NCI-H510A treated with DMSO at 0.1 percent for 48 hours (cell line): ENCODE measurements at places on chromosomes 2 and 18.

GRCh38 chr2:227849906-227850305, 21.5 kb upstream of the DAW1 start:
- no peak for DNase-seq

GRCh38 chr18:76363436-76364120, 131.5 kb downstream of the ZNF516 start:
- DNase-seq = no peak

- DNase-seq = peak; percentile 7
Observed at GRCh38 chr2:67476809-67477790, 80.0 kb downstream of the ETAA1 start.

GRCh38 chr2:215825707-215826106, 187.6 kb downstream of the MREG start:
- DNase-seq = no peak

- DNase-seq = no peak
Observed at GRCh38 chr18:27606741-27607140, 421.6 kb upstream of the CHST9 start.

DNA sequence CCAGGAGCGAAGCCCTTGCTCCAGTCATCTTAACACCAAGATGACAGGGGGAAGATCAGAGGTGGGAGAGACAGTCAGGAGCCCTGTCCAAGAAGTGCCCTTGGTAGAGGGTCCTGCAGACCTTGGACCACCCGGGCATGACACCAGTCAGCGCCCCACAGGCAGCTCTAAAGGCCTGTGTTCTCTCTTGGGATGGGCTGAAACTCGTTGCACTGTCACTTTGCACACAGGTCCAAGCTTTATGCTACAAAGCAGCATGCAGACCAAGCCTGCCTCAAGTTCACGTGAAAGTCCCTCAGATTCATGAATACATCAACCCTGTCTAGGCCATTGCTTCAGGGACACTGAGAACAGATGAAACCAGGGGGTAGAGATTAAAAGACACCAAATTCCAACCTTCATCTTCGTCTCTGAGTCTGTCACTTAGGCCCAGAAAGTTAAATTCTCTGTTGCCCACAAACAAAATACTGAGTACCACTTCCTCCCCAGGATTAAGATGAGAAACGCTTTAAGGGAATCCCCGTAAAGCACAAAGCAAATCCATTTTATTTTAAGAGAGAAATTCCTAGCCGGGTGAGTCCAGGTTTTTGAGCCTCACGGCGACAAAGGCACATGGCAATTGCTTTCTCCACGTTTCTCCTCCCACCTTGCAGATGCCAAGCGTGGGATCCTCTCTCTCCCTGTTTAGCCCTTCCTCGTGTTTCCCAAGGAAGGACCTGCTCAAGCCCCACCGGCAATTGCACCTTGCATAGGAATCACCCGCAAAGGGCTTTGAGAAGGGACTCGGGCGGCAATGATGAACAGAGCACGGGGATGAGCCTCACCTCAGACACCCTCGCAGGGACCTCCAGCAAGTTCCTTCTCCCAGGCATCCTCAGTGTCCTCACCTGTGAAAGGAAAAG, 75.0 kb upstream of the ID2 start:
- no peak for DNase-seq

DNA sequence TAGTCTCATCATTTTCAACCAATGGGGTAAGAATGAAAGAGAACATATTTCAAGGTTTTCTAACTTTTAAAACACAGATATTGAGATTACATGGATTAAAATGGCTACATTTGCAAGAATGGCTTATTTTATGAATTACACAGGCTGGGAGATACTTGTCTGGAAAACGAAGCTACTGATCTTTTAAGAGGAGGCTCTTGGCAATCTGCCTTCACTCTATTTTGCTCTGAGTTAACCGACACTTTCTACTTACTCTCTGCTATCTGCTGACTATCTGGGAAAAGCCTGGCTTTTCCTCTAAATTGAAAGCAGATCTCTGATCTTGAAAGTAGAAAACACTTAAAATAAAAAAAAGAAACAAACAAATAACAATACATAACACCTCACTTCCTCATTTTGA, 325.4 kb upstream of the LINC00305 start:
- DNase-seq = no peak

- DNase-seq = no peak
Observed at GRCh38 chr2:241126771-241127202, 22.5 kb downstream of the PASK start.

- no peak for DNase-seq
Observed at GRCh38 chr18:10965119-10965518, 184.2 kb downstream of the PIEZO2 start.

DNA sequence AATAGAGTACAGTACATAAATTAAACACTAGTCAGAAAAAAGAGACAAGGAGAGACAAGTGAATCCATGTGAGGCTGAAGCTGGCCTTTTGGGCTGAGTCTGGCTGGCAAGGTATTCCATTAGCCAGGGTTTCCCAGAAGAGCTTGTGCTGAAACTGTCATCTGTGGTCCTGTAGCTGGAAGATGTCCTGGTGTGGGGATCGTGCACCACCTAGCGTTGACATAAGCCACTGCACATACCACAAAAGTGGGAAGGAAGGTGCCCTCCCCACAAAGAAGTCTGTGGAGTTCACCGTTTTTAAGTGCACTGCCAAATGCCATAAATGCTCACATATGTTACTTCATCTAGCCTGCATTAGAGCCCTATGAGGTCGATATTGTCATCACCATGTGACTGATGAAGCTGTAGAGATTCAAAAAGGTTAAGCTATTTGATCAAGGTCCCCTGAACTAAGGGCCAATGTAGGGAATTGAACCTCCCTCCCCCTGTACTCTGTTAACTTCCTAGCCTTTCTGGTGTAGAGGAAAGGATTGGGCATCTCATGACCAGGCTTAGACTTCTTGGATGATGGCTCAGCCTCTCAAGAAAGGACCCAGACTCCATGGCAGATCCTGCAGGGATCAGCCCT, 31.9 kb upstream of the GALNT14 start:
- peak; percentile 72 for DNase-seq

DNA sequence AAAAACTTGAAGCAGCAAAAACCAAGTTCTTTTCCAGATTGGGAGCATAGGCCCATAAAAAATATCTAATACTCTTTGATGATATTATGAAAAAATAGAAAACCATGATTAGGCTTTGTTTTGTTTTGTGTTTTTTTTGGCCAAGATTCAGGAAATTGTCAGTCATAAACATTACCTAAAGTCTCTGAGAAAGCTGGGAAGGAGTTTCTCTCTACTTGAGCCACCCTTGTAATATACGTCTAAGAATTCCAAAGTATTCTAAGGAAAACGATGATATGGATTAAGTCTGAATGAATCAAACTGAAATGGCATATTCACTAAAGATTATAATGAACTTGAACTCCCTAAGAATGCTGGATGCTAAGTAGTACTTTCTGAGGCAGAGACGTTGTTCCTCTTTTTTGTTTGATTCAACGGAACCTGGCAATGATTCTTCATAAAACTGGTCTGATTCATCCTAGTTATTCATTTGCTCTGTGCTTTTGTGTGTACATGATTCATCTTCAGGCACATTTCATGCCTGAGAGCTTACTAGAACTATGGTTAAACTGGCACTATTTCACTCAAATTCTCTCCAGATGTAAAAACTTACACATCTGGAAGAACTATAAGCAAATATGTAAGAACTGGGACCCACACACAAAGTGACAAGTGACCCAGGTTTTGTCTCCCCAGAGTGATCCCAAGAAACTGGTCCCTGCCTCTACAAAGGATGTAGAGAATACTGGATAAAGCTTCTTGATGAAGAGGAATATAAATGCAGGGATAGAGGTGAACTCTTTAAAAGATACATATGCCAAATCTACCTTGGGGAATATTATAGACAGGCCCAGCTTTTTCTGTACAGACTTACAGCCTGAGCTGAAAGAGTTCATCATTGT, 159.7 kb downstream of the DOCK10 start:
- DNase-seq = no peak

DNA sequence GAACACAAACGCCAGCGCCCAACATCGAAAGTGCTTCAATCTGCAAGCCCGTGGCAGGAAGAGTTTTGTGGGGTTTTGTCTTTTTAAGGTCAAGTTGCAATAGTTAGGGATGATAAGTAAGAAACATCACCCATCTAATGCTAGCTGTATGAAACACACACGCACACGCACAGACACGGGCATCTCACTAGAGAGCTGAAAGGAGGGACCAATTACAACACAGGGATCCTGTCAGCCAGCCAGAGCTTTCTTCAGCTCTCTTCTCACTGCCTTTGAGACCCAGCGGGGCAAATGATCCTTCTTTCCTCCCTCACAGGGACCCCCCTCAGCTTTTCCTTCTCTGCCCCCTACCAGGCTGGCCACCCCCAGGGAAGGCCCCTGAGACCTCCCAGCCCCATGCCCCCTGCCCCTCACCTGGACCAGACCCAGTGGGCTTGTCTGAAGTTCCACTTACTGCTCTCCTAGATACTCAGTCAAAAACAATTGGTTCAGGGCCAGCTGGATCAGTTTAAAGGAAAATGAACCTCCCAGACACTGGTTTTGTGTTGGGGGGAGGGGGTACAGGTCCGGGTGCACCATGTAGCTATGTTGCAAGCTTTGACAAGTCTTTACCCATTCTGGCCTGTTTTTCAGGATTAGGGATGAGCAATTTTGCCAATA, 17.9 kb downstream of the CYP26B1 start:
- no peak for DNase-seq

- no peak for DNase-seq
Observed at GRCh38 chr2:205288686-205289085, 393.6 kb upstream of the NRP2 start.

- peak; percentile 59 for DNase-seq
Observed at GRCh38 chr2:69387770-69388481, 899 bp upstream of the GFPT1 start.

DNA sequence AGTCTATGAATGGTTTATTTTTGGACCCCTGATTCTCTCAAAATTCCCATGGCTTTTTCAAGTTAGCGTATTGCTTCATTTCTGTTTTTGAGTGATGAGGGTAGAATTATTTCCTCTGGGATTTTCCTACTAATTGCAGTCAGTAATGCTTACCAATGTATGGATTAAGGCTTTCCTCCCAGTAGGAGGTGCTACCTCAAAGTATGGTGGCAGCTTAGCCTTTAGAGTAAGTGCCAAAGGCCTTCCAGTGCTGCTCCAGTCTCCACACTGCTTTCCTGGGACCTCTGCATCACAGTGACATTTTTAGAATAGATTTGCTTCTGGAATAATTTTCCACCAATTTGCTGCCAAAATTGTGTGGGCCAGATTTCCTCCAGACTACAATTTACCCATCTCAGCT, 16.2 kb upstream of the SSB start:
- no peak for DNase-seq

- no peak for DNase-seq
Observed at GRCh38 chr2:201798252-201798913, 8.0 kb upstream of the CDK15 start.

GRCh38 chr2:95298486-95299111, 1.5 kb downstream of the KCNIP3 start:
- no peak for DNase-seq
